ENCODE measurements at places on chromosomes 1 and 21.

DNA sequence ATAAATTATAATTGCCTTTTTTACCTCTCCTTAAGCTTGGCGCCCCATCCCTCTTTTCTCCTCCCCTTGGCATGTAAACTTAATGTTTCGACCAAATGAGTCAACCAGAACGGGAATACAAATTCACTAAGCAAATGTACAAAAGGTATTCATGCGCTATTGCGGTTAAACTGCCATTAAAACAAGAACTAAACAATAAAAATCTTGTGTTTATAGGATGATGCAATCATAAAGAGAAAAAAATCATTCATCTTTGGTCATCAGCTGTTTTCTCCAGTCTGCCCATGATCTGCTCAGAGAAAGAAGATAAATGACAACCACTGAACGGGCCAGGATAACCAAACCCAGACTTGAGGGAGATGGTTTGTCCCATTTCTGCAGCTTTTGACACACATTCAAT lies 534.2 kb upstream of the PLXNA2 start:
- no peaks in the 10 kb centered on the region for H3K4me1 ChIP-seq
- H3K4me3 ChIP-seq = no peak overlapping the region

DNA sequence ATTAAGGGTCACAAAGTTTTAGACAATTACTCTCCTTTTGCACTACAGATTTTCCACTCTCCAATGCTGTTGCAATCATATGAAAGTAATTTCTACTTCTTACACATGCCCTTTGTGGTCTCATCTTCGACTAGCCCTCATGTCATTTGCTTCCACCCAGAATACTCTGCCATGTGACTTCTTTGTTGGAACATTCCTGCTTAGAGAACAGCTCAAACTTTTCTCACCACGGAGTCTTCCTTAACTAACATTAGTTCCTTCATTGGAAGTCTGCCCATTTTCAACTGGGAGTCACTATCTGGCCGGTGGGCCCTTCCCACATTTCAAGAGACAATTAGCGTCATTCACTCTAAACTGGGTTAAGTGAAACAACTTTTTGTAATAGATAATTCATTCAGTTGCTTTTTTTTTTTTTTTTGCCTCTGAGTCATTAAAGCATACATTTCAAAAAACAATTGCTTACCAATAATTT lies 142.6 kb upstream of the PALMD start:
- no peaks in the 10 kb centered on the region for H3K4me1 ChIP-seq
- H3K4me3 ChIP-seq = no peak overlapping the region
- H3K27ac ChIP-seq = no peak overlapping the region
- no peak for DNase-seq
- H3K36me3 ChIP-seq = no peaks in the 10 kb centered on the region

- no peaks in the 10 kb centered on the region for H3K27me3 ChIP-seq
- H3K36me3 ChIP-seq = peaks cover 44% of the 10 kb centered on the region
- no peak for DNase-seq
Measured at GRCh38 chr21:46248422-46248782, 19.8 kb upstream of the LSS start.

DNA sequence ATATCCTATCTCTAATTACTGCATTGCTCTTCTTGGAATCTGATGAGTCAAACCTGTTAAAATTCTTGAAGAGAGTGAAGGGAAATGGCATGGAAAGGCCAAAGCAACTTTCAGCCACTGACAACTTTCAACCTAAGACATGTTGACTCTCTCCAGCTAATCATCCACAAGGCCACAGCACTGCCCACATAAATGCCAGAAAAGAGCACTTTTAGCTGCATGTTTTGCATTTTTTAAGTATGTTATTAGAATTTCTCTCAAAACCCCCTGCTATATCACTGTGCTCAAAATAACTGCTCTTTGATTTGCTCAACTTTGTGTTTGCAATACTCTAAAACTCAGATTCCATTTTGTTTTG lies 352.5 kb downstream of the ADGRL2 start:
- H3K4me3 ChIP-seq = no peak overlapping the region
- H3K36me3 ChIP-seq = no peaks in the 10 kb centered on the region
- H3K4me1 ChIP-seq = no peaks in the 10 kb centered on the region
- no peak overlapping the region for H3K27ac ChIP-seq

DNA sequence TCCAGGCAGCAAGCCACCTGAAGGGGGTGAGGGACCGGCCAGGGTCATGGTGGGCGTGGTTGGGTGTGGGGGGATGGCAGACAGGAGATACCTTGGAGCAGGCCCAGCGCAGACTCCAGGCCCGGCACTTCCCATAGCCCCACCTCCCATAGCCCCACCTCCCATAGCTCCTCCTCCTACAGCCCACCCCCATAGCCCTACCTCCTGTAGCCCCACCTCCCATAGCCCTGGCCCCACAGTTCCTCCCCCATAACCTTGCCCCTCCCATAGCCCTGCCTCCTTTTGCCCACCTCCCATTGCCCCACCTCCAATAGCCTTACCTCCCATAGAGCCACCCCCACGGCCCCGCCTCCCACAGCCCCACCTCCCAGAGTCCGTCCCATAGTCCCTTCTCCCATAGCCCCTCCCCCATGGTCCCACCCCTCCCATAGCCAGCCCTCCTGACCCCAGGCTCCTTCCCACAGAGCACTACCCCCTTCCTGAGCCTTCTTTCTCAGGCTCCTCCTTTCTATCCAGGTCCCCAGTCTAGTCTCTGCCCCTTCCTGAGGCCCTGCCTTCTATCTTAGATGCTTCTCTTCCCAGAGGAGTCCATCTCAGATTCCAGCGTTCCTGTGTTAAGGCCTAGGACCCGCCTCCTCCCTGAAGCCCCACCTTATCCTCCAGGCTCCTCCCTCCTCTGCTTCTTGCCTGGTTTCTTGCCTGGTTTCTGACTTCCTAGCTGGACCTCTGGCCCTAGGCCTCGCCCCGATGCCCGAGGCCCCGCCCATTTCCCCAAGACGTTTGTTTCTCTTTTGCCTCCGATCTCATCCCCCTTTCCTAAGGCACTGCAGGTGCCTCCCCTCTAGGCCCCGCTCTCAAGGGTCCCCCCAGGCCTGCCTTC lies 46.8 kb downstream of the PTPRU start:
- H3K27me3 ChIP-seq = peaks cover 28% of the 10 kb centered on the region
- peaks cover 1% of the 10 kb centered on the region for H3K36me3 ChIP-seq
- H3K4me1 ChIP-seq = peaks cover 8% of the 10 kb centered on the region
- peak overlapping the region; percentile 57 for H3K4me3 ChIP-seq

DNA sequence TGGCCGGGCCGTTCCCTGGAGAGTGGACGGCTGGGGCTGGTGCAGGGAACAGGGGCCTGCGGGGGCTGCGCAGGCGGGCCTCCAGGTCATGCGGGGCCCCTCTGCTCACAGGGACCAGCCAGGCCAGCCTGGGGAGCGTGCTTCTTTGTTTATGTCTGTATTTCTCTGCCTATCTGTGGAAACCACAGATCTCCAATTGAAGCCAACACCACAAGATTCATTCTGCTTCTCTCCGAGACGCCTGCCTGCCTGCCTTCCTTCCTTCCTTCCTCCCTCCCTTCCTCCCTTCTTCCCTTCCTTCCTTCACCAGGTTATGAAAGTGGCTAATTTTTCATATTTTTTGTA lies 39.9 kb upstream of the HMGN1 start:
- peaks cover 30% of the 10 kb centered on the region for H3K36me3 ChIP-seq
- H3K4me1 ChIP-seq = peaks cover 23% of the 10 kb centered on the region
- peak overlapping the region; percentile 86 for H3K4me3 ChIP-seq
- no peak for DNase-seq
- no peaks in the 10 kb centered on the region for H3K27me3 ChIP-seq
- H3K27ac ChIP-seq = peak overlapping the region; percentile 87

DNA sequence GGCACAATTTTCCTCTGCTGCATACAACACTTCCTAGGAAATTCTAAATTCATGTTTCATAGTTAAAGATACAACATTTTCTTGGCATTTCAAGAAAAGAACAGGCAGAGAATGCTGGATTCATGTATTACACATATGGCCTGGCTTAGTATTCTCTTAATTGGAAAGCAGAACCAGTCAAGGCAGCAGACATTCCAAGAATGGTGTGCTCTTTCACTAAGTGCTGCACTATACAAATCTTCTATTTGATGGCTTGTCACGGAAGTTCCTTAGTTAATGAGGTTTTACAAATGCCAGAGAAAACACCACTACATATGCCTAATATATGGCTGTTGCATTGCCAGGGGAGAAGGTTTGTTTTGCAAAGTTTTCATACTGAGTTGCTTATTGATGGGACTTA lies 80.8 kb upstream of the DYNLT5 start:
- no peak for DNase-seq
- no peak overlapping the region for H3K4me3 ChIP-seq
- no peaks in the 10 kb centered on the region for H3K4me1 ChIP-seq
